Dermis blood vessel endothelial cell (primary cell): ENCODE measurements at places on chromosomes 11 and 22.

- DNase-seq, result peak; percentile 19
Measured at GRCh38 chr22:38088629-38089473, 4.9 kb upstream of the SLC16A8 start.

- DNase-seq, result no peak
Measured at GRCh38 chr11:31790649-31791048, 20.5 kb downstream of the PAX6 start.

- peak; percentile 76 for DNase-seq
Measured at GRCh38 chr22:23183061-23183698, 2.9 kb downstream of the BCR start.

- peak; percentile 93 for DNase-seq
Measured at GRCh38 chr11:86955361-86956120, at the start of gene FZD4. TSS of gene FZD4 (minus strand) at chr11:86955395. CDS start at chr11:86955085, 310 bp downstream.

GRCh38 chr11:8731647-8732323 lies 49.2 kb downstream of the RPL27A start:
- DNase-seq, result no peak
